ENCODE measurements at places on chromosomes 11 and 22.
A peak's percentile ranks its signal among the peaks of the same experiment; 100 is the strongest.

- no peak for DNase-seq
These were observed 74.4 kb downstream of the SLC1A2 start for GRCh38 chr11:35344681-35345574.

DNA sequence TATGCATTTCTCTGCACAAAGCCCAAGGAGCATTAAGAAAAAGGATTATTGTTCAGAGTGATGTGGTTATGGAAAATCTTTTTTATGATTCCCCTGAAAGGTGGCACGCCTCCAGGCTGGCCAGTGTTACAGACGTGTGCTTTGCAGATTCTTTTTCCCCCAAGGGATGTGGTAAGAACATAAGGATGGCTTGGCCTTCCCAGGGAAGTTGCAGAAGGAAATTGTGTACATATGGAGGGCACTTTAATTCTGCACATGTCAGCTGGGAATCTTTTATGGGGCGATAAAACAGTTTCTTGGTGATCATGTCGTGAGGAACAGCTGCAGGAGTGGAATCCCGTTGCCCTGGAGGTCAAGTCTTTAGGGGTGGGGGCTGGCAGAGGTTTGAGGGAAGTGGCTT is 9.7 kb downstream of the SMARCB1 start:
- no peak for DNase-seq

DNA sequence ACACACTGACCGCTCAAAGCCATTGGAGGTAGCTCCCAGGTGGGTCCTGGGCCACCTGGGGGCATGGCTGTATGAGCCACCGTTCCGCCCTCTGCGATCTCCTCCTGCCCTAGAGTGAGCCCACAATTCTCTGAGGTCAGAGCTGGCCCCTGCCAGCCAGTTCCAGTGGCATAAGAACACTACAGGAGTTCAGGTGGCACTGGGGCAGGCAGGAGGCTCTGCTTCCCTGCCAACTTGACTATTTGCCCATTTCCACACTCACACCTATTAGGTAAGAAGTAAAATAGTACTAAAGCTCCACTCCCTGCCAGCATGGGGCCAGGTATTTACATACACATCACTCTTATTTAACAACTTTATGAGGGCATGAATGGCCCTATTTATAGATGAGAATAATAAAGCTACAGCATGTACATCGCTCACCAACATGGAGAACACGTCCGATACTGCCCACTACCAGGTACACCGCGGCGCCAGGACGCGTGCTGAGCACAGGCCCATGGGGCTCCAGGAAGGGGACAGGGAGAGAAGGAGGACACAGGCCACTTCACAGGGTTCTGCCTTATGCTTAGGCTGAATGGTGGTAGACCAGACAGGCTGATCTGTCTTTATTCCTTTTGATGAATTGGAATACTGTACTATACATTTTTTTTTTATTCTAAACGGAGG is 26.2 kb downstream of the PISD start:
- no peak for DNase-seq

GRCh38 chr22:35894937-35895708 is 133.5 kb downstream of the RBFOX2 start:
- no peak for DNase-seq

- DNase-seq = no peak
These were observed 43.5 kb downstream of the PPFIA1 start for GRCh38 chr11:70313945-70314344.

- DNase-seq = no peak
These were observed 249.3 kb downstream of the DDX10 start for GRCh38 chr11:108914211-108914610.

DNA sequence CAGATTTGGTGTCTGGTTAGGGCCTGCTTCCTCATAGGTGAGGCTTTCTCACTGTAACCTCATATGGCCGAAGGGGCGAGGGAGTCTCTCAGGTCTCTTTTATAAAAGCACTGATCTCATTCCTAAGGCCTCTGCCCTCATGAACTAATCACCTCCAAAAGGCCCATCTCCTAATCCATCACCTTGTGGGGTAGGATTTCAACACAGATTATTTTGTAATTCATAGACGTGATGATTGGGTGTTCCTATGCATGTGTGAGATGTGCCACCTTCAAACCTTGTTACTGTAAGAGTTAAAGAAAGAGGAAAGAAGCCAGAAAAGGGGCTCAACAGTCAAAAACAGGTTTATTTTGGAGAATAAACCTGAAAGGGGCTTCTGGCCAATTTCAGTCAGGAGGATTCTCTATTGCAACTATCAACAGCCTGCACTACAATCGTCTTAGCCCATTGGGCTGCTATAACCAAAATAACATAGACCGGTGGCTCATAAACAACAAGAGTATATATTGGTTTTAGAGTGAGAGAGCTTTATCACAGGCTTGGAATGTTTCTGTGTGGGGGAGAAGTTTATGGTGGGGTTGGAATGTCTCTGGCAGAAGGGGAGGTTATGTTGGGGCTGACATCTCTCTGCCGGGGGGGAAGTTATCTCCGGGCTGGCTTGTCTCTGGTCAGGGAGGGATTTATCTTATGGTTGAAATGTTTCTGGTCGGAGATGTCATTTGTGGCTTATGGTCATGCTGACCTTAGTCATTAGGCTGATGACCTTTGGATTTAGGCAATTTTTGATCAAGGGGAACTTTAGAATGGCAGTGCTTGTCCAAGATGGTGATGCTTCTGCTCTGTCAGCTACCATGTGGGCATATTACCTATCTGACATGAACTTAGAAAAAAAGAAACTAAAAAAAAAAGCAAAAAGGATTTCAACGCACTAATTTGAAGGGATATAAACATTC is 35.1 kb downstream of the CSF2RB start:
- DNase-seq = no peak

GRCh38 chr22:23512348-23512705 is 67.8 kb downstream of the IGLL1 start:
- no peak for DNase-seq

GRCh38 chr11:130414107-130415080 is 14.0 kb downstream of the ADAMTS8 start:
- no peak for DNase-seq

DNA sequence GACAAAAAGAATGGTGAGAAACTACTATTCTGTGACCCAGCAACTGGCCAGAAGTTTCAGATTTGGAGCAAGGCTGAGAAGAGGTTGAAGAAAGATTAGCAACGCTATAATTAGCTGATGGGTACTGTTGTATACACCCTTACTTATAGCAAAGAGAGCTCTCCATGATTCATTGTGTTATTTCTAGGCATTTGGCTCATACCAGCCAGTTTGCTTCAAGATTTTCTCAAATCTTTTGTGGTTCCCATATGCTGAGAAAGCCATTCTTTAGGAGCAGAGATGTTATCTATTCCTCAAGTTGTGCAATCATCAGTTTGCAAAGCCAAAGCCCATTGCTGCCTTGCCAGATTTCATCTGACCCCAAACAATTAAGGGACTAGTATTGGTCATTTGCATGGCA is 179.4 kb downstream of the ETS1 start:
- DNase-seq = no peak

GRCh38 chr11:57549983-57550382 is 12.6 kb downstream of the SMTNL1 start:
- no peak for DNase-seq

- DNase-seq = no peak
These were observed 323 bp upstream of the HIKESHI start for GRCh38 chr11:86301742-86302091.

- DNase-seq = no peak
These were observed 41.8 kb downstream of the PDGFD start for GRCh38 chr11:104122011-104122635.

GRCh38 chr11:127804747-127805400 is 782.5 kb downstream of the ETS1 start:
- no peak for DNase-seq

DNA sequence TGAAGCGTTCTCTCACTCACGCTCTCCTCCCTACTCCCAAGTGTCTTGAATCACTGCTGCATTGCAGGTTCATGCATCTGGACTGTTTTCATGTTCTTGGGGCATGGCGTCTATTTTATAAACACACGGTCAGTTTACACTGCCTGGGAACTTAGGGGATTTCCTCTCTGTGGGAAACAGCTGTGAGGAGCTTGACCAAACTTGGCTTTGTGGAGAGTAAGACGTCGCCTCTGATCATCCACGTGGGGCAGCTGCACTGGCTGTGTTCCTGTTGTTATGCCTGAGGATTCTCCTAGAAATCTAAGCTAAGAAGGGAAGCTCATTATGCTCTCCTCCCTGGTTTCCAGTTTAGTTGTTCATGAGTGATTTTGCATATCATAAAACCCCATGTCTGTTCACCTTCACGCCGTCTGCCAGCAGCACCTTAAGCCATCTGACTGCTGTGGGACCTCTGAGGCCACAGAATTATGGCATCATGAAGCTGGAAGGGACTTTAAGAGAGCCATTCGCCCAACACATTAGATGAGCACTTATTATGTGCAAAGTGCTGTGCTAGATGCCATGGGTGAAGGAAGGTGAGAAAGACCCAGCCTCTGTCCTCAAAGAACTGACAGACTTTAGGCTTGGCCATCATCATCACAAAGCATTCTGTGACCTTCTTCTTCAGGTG is 38.8 kb upstream of the POU2AF1 start:
- no peak for DNase-seq

DNA sequence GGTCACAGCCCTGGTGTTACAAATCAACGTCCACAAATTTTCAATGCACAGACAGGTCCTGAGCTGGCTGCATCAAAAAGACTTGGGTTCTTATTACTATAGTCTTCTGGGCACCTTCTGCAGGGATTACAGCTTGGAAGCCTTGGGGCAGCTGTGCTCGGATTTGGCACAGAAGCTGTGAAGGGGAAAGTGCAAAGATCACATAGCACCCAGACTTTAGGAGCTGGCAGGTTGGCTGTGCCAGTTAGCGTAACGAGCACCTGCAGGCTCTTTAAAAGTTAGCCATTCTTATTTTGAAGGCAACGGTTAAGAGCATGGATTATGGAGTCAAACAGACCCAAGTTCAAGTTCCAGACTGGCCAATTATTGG is 100.4 kb downstream of the ARL14EP start:
- no peak for DNase-seq

DNA sequence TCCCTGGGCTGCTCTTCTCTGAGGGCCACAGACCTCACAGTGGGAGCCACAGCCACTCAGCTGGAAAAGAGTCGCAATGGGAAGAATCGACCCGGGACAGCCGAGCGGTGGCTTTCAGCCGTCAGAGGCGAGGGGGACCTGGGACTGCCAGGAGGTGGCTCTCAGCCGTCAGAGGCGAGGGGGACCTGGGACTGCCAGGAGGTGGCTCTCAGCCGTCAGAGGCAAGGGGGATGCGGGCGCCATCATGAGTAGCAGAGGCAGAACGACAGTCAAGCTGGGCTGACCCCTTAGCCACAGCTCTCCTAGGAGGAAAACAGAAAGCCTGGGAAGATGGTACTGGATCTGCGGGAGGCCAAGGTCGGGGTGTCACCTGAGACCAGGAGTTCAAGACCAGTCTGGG is 14.9 kb upstream of the MUC2 start:
- DNase-seq = no peak

DNA sequence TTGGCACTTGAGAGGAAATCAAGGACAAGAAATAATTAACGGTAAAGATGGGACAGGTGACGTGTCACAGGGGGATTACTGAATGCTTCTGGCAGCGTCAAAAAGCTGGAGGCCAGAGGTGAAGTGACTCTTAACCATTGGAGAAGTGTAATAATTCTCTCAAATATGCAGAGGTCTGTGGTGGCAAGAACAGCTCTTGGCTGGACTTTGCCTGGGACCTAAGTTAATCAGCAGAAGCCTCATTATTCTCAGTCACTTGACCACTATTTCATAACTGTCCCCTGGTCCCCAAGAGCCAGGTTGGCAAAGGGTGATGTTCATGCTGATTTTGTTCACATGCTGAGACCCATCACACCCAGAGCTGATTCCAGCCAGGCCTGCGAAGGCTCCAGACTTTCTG is 72.9 kb downstream of the TIMP3 start:
- no peak for DNase-seq

DNA sequence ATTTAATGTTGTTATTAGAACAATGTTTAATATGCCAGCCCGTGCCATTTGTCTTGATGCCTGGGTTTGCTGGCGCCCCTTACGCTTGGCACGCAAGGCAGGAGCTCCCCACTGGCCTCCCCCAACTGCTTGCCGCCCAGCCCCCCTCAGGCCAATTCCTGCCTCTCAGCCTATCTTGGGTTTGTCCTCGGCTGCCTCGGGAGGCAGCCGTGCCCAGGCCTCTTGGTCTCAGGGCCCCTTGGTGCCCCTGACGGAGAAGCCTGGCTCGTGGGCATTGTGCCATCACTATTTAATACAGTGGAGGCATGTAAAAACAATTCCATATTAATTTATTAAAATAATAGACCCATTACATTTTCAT is 119.8 kb downstream of the KCNQ1OT1 start:
- no peak for DNase-seq

GRCh38 chr22:38567531-38568285 is 2.3 kb downstream of the DMC1 start:
- no peak for DNase-seq

- no peak for DNase-seq
These were observed 17.0 kb downstream of the YDJC start for GRCh38 chr22:21612858-21613257.

DNA sequence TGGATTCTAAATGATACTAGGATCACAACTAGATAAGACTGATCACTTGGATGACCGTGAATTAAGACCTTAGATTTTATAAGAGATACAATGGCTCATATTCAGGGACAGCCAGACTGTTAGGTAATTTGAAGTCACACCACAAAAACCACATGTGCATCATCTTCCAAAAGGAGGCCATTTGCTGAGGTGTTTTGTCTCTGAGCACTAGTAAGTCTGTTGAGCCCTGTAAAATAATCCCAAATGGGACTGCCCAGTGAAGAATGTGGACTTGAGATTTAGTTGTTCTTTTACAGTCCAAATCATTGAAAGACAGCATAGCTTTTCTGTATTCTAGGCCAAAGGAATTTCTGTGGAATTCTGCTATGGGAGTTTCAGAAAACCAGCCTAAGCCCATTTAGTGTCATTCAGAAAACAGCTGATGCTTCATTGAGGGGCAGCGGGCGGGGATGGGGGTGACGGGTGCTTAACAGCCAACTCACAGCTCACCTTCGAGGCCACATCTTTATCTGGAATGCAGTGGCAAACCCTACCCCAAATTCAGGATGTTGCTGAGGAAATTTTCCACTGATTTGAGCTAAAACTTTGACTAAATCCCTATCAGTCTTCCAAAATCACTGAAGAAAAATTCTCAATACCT is 80.1 kb upstream of the BIRC3 start:
- no peak for DNase-seq

DNA sequence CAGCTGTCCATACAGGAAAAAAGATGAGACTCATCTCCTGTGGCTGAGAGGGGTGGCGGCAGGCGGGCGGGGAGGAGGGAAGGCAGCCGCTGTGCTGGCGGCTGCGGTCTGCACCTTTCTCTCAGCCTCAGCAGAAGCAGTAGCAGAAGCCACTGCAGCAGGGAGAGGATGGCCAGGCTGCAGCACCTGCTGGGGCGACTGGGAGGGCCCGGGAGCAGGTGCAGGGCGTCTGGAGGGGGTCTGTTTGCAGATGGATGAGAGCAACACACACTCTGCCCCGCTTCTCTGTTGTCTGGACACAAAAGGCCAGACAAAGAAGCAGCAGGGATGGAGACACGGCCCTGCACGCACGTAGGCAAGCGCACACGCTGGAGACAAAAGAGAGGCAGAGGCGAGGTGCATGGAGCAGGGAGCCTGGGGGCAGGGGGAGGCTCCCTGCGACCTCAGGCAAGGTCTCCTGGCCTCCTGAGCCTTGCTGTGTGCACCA is 9.3 kb upstream of the MIAT start:
- peak; percentile 56 for DNase-seq

Measured in CD4-positive, alpha-beta T cell (primary cell).